Type B pancreatic cell (in vitro differentiated cells): ENCODE measurements at places on chromosomes 4 and X.

DNA sequence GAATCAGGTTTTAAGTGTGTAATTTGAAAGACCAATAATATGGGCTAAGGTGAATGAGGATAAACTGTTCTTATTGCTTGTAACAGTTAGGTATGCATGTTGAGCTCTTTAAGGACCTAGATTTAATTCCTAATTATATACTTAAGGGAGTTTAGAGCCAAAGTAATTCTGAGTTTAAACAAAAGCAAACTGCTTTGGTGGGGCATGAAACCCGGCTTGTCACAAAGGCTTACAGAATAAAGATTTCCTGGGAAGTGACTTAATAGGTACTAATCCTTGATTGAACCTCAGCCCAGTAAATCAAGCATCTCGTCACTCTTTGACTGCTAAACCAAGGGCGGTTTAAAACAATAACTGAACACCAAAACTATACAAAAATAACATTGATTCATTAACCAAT is 1324.2 kb downstream of the RPA4 start:
- no peak for DNase-seq

GRCh38 chr4:95293014-95293413 is 255.8 kb downstream of the UNC5C start:
- no peak for DNase-seq

DNA sequence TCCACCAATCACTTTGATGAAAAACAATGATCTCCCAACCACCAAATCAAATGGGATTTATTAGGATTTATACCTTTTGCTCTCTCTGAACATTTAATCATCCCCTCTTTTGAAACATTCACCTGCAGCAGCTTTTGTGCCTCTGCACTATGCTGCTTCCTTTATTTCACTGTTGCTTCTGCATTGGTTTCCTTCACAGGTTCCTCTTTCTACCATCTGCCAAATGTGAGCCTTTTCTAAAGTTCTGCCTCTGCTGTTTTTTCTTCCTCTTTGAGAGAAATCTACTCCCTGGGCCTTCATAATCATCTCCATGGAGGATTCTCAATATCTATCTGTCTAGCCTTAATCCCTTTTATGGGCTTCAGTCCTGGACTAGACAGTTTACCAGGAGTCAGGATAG is 24.7 kb downstream of the CUL4B start:
- no peak for DNase-seq

- DNase-seq = no peak
These were observed 15.2 kb downstream of the GAB1 start for GRCh38 chr4:143351774-143352451.

- DNase-seq = no peak
These were observed 594.7 kb upstream of the GALNT7 start for GRCh38 chr4:172573899-172574298.

DNA sequence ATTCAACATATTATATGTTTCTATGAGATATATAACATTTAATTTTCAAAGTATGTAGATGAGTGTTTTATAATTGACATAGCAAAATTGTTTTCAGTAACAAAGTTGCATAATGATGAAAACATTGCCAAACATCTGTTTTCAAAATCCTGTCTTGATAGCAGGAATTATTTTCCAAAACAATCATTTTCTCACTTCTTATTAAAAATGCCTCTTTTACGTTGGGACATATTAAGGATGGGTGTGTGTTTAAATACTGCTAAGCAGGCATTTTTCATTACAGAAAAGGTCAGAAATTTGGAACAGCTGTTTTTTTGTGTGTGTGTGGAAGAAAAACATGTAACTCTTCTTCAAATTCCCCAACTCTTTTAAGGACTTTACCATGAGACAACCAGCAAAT is 452.0 kb downstream of the SPRY1 start:
- DNase-seq = no peak

DNA sequence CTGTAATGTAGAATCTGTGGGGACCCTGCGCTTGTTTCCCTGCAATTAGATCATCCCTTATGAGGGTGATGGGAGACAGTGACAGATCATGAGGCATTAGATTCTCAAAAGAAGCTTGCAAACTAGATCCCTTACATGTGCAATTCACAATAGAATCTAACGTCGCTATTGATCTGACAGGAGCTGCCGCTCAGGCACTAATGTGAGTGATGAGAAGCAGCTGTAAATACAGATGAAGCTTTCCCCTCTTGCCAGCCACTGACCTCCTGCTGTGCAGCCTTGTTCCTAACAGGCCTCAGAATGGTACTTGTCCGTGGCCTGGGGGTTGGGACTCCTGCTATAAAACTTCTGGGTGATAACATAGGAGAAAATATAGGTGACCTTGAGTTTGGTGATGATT is 1076.8 kb downstream of the PDHA2 start:
- DNase-seq = no peak

- no peak for DNase-seq
These were observed 335.8 kb downstream of the PABPC4L start for GRCh38 chr4:133865612-133866327.

GRCh38 chrX:43166874-43167273 is 388.9 kb upstream of the PPP1R2C start:
- DNase-seq = no peak

GRCh38 chr4:56791316-56791715 is 30.2 kb downstream of the SPINK2 start:
- DNase-seq = no peak

GRCh38 chrX:101729986-101730385 is 70.3 kb upstream of the ARMCX2 start:
- no peak for DNase-seq

- no peak for DNase-seq
These were observed 46.2 kb downstream of the SMARCA5 start for GRCh38 chr4:143559757-143560147.

DNA sequence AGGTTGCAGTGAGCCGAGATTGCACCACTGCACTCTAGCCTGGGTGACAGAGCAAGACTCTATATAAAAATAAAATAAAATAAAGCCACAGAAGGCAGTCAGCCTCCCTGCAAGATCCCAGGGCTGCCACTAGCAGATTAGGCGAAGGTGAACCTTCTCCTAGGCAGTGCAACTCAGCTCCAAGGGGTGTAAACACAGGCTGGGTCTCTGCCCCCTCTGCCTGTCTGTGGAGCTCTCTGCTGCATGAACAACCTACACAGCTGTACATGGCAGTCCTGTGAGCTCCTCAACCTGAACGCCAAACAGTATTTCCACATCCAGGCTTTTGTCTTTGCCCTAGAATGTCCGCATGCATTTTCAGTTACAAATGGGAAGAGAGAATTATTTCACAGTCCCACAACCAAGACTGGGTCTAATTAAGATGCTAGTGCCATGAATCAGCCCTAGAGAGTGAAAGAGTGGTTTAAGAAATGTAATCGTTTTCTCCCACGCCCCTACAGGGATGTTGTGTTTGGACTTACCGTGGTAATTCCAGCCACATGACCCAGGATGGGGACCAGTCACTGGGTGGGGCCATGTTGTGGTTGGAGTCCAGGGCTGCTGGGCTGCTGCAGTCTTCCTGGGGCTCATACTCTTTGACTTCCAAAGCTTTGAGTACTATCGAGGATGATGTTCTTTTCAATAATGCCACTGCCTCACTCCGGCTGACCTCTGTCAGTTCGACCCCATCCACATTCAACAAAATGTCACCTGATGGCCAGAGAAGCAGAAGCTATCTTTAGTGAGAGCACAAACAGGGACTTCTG is 99.0 kb downstream of the FIP1L1 start:
- DNase-seq = no peak

DNA sequence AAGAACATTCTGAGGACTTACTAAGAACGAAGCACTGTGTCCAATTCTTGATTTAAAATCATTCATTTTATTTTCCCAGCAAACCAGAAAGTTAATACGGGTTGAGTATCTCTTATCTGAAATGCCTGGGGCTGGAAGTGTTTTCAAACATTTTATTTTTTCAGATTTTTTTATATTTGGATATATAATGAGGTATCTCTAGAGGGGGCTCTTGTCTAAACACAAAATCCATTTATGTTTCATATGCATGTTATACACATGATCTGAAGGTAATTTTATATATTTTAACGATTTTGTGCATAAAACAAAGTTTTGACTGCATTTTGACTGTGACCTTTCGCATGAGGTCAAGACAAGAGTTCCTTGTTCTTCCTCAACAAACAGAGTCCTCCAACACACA is 320.9 kb downstream of the ASMT start:
- DNase-seq = no peak

GRCh38 chr4:43325220-43325967 is 432.9 kb downstream of the GRXCR1 start:
- DNase-seq = no peak

GRCh38 chrX:120769576-120770341 is 105.9 kb downstream of the CT47B1 start:
- no peak for DNase-seq
